Femur (tissue), 1 donor: ENCODE measurements at places on chromosomes 3 and 15.

DNA sequence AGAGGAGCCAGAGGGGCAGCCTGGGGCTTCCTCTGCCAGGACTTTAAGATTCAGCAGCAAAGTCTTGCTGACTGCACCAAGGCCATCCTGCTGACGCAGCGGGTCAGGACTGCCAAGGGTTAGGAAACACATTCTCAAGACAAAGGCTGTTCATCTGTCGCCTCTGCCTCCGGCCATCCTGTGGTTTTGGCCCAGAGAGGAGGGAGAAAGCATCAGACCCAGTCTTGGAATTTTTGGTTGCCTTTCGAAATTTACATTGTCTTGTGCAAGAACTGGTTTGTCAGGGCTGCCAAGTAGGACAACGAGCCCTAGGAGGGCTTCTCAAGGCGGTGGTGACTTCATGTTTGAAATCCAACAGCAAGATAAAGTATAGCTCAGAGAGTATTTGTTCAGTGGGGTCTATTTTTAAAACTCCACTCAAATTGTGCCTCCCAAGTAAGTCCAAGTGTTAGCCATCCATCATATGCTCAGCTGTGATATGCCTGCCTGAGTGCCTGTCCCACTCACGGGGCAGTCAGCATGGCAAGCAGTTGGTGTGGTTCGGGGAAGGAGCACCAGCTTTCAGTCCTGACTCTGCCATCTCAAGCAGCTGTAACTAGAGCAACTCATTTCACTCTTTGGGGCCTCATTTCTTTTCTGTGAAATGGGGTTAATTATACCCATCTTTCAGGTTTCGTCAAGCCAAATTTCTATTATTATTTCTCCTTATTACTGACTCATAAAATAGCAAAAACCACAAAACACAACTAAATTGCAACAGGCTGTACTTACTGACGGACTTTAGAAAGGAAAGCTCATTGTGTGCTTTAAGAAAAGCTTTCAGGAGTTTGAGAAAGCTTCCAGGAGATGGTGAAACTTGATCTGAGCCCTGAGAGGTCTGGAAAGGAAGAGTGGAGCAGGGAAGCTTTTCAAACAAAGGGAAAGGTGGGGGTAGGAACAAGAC lies 42.4 kb upstream of the RHO start:
- peak; percentile 72 for DNase-seq

DNA sequence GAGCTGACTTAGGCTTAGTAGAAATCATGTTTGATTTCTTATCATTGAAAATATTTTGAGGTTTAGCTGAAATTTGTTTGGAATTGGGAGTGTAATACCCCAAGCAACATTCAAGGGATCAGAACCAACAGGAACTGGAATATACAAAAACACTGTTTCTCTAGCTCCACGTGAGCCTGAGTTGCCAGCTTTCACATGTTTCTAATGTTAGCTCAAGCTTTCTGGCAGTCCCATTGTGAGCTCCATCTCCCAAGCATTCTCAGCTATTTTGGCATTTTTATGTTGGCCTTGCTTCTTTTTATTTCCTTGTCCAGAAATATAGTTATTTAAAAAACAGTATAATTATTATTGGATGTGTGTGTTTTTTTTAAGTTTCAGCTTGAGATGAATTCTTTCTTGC lies 427.1 kb upstream of the DPH6 start:
- DNase-seq, result no peak

GRCh38 chr3:130345487-130346079 lies at the start of gene COL6A5:
TSS of gene COL6A5 (plus strand) at chr3:130345672. CDS start at chr3:130373639, 27,967 bp downstream.
- no peak for DNase-seq

GRCh38 chr15:40793216-40793989 lies 13.5 kb upstream of the ZFYVE19 start:
- DNase-seq, result no peak

- DNase-seq, result no peak
Observed at GRCh38 chr15:62519900-62520299, 354.8 kb upstream of the C2CD4B start.

DNA sequence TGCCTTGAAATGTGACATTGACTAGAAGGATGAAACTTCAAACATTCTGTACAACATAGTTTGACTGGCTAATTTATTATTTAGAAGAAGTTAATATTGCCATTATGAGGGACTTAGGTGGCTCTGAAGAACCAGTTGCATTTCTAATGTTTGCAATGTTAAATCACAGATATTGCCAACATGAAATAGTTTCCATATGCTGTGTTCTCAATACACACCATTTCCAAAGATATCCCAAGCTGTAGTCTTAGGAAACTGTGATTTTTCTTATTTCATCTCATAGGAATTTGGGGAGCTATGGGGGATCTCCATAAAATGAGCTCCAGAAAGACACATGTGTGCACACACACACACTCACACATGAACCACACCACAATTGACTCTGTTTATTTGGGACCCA lies 36.3 kb downstream of the ALG1L2 start:
- no peak for DNase-seq

- no peak for DNase-seq
Observed at GRCh38 chr15:52057996-52058395, 39.0 kb downstream of the MAPK6 start.

GRCh38 chr15:51783967-51784366 lies 32.6 kb downstream of the TMOD2 start:
- DNase-seq, result no peak
